ENCODE measurements at places on chromosomes 3 and 15. TPM values are rescaled to one million over a fixed set of nuclear protein-coding genes. Genes with fewer than 3 reads are reported as not detected.
A peak's percentile ranks its signal among the peaks of the same experiment; 100 is the strongest.

DNA sequence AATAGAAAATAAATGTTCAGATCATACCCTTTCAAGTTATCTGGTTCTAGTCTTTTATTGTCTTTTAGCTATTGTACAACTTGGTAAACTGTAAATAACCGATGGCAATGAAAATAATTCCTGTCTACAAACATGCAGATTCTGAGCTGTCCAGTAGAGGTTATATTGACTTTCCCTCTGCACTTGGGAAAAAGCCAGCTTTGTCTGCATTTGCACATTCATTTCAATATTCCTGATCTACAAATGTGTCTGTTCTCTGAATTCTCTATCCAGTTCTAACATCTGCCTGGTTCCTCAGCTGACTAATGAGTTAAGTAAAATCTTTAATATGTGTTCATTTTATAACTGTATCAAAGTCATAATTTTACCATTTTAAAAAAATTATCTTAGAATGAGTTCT is 408.5 kb downstream of the ERC2 start:
- no peaks in the 10 kb centered on the region for H3K27me3 ChIP-seq
- H3K27ac ChIP-seq = no peak overlapping the region
- DNase-seq = no peak
- no peaks in the 10 kb centered on the region for H3K36me3 ChIP-seq

The DOCK3 gene
- 0.69 TPM for total RNA-seq

- DNase-seq = no peak
- no peaks in the 10 kb centered on the region for H3K4me1 ChIP-seq
- H3K27ac ChIP-seq = no peak overlapping the region
Measured at GRCh38 chr3:51637941-51638471, 33.0 kb upstream of the TEX264 start.

The FAM98B gene
- 5.1 TPM for total RNA-seq

- no peak for DNase-seq
- H3K4me1 ChIP-seq = no peaks in the 10 kb centered on the region
- no peak overlapping the region for H3K27ac ChIP-seq
- peaks cover 11% of the 10 kb centered on the region for H3K27me3 ChIP-seq
- no peaks in the 10 kb centered on the region for H3K36me3 ChIP-seq
- no peak overlapping the region for H3K4me3 ChIP-seq
Measured at GRCh38 chr15:41125931-41126642, 10.0 kb upstream of the INO80 start.

DNA sequence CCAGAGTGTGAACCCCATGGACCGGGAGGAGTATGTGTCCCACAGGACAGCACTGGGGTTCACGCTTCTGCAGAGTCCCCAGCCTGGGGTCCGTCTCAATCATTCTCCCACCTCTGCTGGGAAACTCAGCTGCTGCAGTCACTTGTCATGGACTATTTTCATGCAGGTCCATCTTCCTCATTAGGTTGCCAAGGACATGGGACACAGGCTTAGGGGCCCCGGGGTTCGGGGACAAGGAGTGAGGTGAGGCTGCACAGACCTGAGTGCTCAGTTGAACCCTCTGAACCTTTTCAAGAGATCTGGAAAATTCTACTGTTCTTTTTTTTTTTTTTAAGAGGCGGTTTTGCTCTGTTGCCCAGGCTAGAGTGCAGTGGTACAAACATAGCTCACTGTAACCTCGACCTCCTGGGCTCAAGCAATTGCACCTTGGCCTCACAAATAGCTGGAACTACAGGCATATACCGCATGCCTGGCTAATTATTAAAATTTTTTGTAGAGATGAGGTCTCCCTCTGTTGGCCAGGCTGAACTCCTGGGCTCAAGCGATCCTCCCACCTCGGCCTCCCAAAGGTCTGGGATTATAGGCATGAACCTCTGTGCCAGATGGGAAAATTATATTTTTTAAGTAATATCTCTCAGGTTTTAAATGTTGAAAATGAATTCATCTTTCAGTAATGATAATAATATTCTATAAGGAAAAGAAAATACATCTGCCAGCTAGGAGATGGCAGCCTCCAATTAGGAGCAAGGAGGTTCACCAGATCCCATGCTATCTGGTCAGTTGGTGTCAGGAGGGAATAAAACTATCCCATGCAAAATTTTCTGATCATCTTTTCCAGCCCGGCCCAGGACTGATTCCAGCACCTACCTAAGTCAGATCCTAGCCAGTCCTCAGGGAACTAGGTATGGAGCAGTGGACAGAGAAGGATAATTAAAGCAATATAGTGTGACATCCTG is 45.2 kb downstream of the RPN1 start:
- H3K27ac ChIP-seq = no peak overlapping the region
- no peaks in the 10 kb centered on the region for H3K36me3 ChIP-seq
- H3K27me3 ChIP-seq = no peaks in the 10 kb centered on the region
- H3K4me3 ChIP-seq = no peak overlapping the region
- DNase-seq = no peak

GRCh38 chr15:42502477-42502876 is 7.0 kb downstream of the SNAP23 start:
- no peaks in the 10 kb centered on the region for H3K36me3 ChIP-seq
- peaks cover 43% of the 10 kb centered on the region for H3K4me1 ChIP-seq
- no peaks in the 10 kb centered on the region for H3K27me3 ChIP-seq

DNA sequence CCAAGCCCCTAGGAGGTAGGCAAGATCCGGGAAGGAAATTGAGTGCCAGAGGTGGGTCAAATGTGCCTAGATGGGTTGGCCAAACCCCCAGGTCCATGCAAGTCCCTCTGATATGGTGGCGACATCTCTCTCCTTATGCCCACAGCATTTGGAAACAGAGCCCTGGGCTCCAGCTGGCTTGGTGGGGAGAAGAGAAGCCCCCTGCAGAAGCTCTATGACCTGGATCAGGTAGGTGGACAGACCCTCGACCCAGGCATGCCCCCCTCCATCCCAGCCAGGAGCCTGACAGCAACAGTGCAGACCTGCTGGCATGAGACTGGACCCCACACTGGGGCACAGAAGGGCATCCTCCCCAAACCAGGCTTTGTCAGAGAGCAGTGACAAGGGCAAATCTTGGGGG is 12.2 kb downstream of the CHST13 start:
- H3K36me3 ChIP-seq = no peaks in the 10 kb centered on the region
- no peak overlapping the region for H3K27ac ChIP-seq
- DNase-seq = no peak
- H3K27me3 ChIP-seq = peaks cover 3% of the 10 kb centered on the region

The PFN2 gene
- total RNA-seq = 152 TPM

DNA sequence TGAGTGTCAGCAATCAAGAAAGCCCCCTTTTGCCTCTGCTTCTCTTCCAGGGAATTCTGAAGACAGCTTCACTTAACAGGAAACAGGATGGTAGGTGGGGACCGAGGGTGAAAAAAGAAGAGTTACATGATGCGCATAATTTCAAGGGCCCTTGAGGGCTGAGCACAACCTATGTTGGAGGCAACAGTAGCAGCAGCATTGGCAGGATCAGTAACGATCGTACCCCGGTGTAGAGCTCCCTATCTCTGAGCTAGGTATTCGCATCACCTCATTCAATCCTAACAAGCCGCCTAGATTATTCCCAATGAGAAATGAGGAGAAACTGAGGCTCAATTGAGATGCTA is 432 bp upstream of the RAD54L2 start:
- peaks cover 27% of the 10 kb centered on the region for H3K4me1 ChIP-seq
- H3K27ac ChIP-seq = peak overlapping the region; percentile 85
- H3K36me3 ChIP-seq = no peaks in the 10 kb centered on the region
- DNase-seq = no peak
- peak overlapping the region; percentile 82 for H3K4me3 ChIP-seq

DNA sequence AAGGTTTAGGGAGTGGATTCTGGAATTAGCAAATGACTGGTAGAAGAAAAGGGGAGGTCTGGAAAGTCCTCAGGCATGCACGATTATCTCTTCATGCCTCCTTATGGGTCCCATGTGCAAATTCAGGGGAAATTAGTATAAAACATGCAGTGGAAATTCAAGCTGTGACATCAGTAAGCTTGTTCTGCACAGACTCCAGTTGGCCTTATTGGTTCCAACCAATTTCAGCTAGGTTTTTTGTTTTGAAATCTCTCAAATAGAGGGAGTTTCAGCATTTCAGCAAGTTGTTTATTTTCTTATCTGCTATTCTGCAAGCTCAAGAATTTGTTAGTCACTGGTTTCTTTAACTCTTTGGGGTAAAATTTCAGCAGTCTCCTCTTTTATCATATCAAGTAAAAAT is 774 bp upstream of the TMCO5A start:
- H3K36me3 ChIP-seq = no peaks in the 10 kb centered on the region
- no peak overlapping the region for H3K27ac ChIP-seq
- H3K27me3 ChIP-seq = no peaks in the 10 kb centered on the region
- no peaks in the 10 kb centered on the region for H3K4me1 ChIP-seq

DNA sequence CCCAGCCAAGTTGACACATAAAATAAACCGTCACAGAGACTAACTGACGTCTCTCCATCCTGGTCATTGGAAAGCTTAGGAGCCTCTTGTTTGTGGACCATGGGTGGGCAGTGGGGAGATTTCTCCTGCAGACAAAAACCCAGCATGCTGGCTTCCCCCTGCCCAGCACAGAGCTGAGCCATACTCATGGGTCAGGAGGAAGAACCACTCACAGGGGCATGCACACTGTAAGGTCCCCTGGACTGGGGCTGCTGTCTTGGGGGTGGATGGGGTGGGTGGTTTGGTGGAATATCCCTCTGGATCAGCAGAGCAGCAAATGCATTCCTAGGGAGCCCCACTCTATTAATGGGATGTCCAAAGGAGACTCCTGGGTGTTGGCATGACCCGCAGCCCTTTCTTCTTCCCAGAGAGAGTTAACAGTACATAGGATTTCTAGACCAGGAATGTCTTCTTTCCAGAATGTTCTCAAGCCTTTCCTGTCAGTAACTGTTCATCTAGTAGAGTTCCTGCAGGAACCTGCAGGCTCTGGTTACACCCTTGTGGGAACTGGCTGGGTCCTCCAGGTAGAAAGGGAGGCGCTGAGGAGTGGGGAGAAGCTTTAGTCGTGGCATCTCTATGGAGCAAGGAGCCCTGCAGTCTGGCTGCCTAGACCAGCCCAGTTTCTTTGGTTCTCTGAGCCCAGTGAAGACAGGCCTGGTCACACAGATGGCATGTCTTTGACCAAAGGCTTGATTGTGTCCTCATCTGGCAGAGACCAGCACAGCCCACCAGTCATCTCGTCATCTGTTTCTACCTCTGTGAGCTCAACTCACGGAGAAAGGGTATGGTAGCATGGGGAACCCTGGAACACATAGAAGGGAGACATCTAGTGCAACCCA is 73.4 kb upstream of the PRR23C start:
- no peaks in the 10 kb centered on the region for H3K36me3 ChIP-seq
- no peaks in the 10 kb centered on the region for H3K4me1 ChIP-seq
- H3K27ac ChIP-seq = no peak overlapping the region
- H3K4me3 ChIP-seq = no peak overlapping the region
- no peak for DNase-seq

- H3K36me3 ChIP-seq = no peaks in the 10 kb centered on the region
- no peak overlapping the region for H3K4me3 ChIP-seq
- H3K4me1 ChIP-seq = peaks cover 3% of the 10 kb centered on the region
Measured at GRCh38 chr3:133393204-133393603, 6.7 kb upstream of the BFSP2 start.

GRCh38 chr15:27043770-27044169 is 72.8 kb downstream of the GABRG3 start:
- H3K36me3 ChIP-seq = no peaks in the 10 kb centered on the region
- H3K27me3 ChIP-seq = no peaks in the 10 kb centered on the region
- no peak for DNase-seq
- no peaks in the 10 kb centered on the region for H3K4me1 ChIP-seq

The MITF gene
- 114 TPM for total RNA-seq

The LMCD1 gene
- 581 TPM for total RNA-seq

DNA sequence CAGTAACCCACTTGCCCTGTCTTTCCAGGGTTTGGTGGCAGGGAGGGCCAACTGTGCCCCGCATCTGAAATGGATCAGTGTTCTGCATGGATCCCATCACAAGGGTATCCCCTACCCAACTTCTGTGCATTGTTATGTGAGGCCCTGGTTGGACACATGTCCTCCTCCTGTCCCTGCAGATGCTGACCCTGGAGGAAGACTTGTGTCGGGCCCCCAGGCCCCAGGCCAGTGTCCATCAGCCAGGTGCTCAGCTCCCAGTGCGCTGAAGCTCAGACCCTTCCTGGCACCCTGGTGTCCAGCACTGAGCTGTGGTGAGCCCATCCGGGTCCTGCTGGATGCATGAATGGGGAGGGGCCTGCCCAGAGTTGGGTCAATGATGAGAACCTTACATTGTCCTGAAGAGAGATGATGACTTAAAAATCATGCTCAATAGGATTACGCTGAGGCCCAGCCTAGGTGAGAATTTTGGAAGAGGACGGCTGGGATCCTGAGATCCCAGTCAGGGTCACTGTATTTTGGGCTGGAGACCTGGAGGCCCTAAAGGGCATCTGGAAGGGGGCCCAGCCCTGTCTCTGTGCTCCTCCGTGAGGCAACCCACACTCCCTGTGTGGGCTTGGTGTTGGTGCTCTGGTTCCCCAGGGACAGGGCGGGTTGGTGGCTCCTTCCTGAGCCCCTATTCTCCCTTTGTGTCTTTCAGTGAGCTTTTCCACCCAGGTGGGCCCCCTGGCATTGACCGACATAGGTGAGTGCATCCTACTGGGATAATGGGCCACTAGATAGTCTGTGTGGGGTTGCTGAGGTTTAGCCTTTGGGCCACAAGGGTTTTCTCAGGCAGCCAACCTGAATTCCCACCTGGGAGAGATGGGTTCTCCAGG is 199.1 kb downstream of the UBE3A start:
- DNase-seq = no peak
- H3K36me3 ChIP-seq = no peaks in the 10 kb centered on the region
- no peak overlapping the region for H3K4me3 ChIP-seq
- no peaks in the 10 kb centered on the region for H3K27me3 ChIP-seq
- no peaks in the 10 kb centered on the region for H3K4me1 ChIP-seq
- no peak overlapping the region for H3K27ac ChIP-seq
